ENCODE measurements at places on chromosomes 1 and 21.

- peak; percentile 60 for DNase-seq
Measured at GRCh38 chr1:153677718-153678518, 570 bp upstream of the NPR1 start.

DNA sequence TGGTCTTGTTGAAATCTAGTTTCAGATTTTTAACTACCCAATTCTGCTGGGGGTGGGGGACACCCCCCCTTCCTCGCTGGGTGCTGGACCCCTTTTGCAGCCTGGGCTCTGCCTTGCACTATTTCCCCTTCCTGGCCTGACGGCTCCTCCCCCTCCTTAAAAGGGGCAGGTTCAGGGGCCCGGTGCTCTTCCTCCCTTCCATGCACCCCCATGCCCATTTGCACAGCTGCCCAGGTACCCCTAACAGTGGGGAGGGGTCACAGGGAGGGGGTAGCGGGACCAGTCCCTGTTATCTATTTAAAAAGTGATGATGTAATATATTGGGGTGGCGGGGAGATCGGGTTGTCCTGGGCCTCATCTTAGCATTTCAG, 15.3 kb downstream of the ZBTB7B start:
- DNase-seq: no peak

DNA sequence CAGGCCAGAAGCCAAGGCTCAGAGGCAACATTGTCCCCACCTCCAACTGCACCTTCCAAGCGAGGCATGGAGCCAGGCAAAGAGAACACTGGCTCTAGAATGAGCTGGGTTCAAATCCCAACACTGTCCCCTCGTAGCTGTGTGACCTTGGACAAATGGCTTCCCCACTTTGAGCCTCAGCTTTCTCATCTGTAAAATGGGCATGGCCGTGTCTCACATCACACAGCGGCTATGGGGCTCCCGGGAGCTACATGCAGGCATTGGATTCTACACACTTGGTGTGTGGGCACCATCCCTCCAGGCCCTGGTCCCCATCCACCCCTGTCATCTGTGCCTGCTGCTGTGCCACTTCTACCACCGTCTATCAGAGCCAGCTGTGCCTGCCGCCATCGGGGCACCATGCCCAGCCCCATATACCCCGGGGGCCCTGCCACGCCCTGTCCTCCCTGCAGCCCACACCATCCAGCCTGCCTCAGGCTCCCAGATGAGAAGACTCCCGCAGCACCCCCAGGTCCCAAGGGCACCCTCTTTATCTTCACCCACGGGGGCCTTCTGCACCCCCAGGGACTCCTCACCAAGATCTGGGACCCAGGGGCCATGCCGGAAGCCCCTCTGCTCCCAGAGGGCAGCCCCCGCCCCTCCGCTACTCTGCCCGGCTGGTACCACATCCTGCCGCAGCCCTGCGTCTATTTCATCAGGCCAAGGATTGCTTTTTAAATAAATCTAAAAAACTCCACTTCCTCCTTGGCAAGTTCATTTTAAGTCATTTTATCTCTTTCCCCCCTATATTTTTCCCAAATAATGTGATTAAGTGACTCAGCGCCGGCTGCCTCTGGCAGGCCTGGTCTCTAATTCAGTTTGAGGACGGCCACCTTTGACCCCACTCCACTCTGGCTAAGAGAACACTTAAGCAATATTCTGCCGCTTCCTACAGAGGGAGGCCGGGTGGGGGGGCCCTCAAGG, 107.8 kb upstream of the TARDBP start:
- DNase-seq: peak; percentile 41

- DNase-seq: no peak
Measured at GRCh38 chr1:30275926-30276764, 447.2 kb downstream of the MATN1 start.

DNA sequence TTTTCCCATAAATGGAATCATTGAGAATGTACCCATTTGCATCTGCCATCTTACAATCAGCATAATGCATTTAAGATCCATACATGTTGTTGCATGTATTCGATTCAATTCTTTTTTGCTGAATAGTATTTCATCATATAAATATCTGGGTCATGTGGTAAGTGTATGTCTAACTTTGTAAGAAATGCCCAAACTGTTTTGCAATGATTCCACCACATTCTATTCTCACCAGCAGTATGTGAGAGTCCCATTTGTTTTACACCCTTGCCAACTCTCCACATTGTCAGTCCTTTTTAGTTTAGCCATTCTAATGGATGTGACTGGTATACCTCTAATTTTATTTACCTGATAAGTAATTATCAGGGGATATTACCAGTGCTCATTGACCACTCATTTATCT, 115.8 kb upstream of the PBX1 start:
- no peak for DNase-seq
